COR-L47 (cell line): ENCODE measurements at places on chromosomes 6 and 20.

- no peak for DNase-seq
Observed at GRCh38 chr20:47672166-47672565, 113.1 kb downstream of the SULF2 start.

DNA sequence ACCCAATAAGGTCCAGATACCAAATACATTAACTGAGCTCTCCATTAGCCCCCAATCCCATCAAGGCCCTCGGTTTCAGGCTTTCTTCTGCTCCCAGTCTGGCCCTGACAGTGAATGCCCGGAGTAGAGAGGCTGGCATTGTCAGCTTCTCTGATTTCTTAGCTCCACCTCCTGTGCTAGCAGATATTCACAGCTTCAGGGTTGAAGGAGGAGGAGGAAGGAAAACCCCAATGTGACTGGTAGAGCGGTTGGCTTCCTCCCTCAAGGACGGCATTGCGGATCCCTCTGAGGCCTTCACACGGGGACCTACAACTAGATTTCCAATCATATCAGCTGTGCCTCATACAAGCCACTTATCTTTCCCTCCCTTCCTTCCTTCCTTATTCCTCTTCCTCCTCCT lies 164.1 kb upstream of the SYNDIG1 start:
- DNase-seq: no peak

DNA sequence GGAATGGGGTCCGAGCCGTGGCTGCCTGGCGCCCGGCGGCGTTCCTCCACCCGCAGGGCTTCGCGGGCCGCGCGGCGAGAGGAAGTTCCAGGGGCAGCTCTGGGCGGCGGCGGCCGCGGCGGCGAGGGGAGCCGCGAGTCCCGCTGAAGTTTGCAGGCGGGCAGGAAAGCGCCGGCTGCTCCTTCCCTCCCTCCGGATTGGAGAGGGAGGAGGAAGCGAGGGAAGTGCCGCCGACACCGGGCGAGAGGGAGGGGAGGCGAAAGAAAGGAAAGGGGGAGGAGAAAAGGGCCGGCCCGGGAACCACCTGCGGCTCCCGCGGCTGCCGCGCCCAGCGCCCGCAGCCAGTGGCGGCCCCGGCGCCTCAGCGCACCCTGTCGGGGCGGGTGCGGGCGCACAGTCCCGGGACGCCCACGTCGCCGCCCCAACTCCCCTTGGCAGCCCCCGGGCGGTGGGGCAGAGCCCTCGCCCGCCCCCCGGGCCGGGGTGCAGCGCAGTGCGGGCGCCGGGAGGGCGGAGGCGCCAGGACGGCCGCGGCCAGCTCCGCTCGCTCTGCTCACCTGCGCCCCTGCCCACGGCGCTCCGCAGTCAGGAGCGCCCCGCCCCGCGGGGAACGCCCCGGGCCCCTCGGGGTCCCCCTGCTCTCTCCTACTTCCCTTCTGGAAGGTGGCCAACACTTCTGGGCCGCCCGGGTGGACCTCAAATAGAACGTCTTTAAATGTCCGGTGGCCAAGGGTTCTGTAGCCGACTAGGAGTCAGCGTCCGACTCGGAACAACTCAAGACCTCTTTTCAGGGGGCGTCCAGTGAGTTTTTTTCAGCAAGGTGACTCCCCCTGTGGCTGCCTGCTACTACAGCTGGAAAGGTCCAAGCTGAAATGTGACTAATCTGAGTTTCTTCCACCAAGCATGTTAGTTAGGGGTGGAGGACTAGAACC lies 80.3 kb upstream of the CCDC28A start:
- peak; percentile 26 for DNase-seq

- peak; percentile 1 for DNase-seq
Observed at GRCh38 chr6:136201732-136202131, 48.4 kb downstream of the MTFR2 start.

DNA sequence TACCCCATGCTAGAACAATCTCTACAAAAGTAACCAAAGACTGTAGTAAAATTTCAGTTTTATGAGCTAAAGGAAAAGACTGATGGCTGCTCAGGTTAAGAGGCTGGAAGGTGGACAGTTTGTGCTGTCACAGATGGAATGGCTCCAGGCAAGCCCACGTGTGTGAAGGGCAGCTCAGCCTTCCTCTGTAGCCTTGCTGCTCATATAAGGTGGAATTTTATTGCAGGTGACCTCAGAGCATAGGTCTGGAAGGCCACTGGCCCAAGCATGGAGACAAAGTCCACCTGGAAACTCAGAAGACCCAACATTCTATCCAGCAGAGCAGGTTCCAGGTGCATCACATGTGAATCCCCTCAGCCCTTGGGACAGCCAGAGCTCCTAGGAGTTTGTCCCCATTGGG lies 53.6 kb downstream of the KAT14 start:
- no peak for DNase-seq

DNA sequence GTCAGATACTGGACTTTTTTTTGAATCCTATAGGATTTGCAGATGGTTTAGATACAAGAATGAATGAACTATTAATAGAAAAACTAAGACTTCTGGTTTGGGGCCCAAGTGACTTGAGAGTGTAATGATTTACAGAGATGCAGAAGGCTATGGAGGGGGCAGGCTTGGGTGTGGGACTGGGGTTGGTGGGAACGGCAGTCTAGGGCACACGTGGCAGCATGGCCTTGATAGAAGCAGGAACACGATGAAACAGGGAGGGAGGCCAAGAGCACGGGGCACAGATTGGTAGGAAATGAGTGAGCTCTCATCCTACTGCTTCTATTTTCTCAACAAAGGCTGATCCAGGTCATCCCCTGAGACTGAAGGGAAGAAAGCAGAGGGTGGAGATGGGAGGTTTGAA lies 3.4 kb upstream of the UST start:
- no peak for DNase-seq

- DNase-seq: no peak
Observed at GRCh38 chr6:39268171-39268570, 38.9 kb upstream of the KCNK5 start.

DNA sequence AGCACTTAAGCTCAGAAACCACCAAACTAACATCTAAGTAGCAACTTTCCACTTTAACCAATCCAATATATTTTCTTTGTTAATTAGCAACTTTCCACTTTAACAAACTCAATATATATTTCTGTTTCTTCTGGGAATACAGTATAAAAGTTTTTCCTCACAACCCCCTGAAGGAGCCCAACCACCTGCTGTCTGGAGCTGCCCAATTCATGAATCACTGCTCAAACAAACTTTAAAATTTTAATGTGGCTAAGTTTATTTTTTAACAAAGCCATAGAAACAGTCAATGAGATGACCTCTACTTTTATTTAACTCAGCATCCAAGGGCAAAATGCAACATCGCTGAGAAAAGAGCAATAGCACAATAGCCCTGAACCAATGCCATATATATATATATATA lies 500.1 kb downstream of the EPM2A start:
- no peak for DNase-seq

- DNase-seq: no peak
Observed at GRCh38 chr20:48841875-48842529, 14.2 kb upstream of the PREX1 start.

GRCh38 chr20:61739086-61739831 lies 326.4 kb downstream of the TAF4 start:
- no peak for DNase-seq

DNA sequence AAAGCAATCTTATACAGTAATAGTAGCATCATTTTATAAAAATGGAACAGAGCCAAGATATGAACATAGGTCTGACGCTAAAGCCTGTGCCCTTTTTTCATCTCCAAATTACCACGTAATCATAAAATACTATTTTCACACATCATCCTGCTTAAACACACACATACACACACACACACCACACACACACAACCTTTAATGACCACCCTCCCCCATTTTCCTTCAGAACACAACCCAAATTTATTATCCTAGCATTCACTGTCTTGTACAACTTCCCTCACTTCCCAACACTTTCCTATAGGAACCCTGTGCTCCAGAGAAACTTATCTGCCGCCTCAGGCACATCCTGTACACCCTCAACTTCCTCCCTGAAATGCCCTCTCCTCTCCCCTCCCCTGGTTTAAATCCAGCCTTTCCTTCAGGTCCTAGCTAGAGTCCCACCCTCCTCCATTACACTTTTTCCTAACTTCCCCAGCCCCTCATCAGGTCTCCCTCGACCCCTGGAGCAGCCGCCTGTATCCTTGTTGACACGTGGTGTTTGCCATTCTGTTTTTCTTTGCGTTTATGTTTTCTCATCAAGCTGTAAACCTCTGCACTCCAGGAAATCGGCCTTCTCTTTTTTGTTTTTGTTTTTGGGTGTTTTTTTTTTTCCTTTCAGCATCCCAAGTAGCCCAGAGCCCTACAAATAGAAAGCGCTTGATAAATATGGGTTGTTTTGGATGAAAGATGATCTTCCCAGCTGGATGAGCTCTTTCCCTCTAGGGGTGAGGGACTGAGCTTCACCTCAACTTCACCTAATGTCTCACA lies 968 bp upstream of the MMP24 start:
- no peak for DNase-seq

DNA sequence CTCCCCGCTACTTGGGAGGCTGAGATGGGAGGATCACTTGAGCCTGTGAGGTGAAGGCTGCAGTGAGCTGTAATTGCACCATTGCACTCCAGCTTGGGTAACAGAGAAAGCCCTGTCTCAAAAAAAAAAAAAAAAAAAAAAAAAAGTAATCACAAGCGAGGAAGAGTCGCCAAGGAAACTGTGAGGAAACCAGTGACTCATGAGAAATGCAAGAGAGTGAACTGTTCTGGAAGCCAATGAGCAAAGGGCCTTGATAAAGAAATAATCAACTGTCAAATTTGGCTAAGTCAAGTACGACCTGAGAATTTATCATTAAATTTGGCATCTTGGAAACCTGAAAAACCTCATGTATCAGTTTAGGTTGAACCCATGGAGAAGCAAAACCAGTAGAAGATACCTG lies 16.1 kb upstream of the LAMP5 start:
- DNase-seq: no peak
